ENCODE measurements at places on chromosomes 5 and 9. TPM values are rescaled to one million over a fixed set of nuclear protein-coding genes. Genes with fewer than 3 reads are reported as not detected.
A peak's percentile ranks its signal among the peaks of the same experiment; 100 is the strongest.

- H3K27me3 ChIP-seq: no peaks in the 10 kb centered on the region
- H3K27ac ChIP-seq: no peak overlapping the region
- no peak for DNase-seq
- H3K4me1 ChIP-seq: no peaks in the 10 kb centered on the region
- no peak overlapping the region for H3K4me3 ChIP-seq
These were observed 17.5 kb downstream of the SPRY4 start for GRCh38 chr5:142307146-142307890.

GRCh38 chr5:88540471-88541115, 271.9 kb upstream of the TMEM161B start:
- H3K36me3 ChIP-seq: no peaks in the 10 kb centered on the region
- H3K4me3 ChIP-seq: no peak overlapping the region
- no peak overlapping the region for H3K27ac ChIP-seq
- DNase-seq: no peak
- H3K4me1 ChIP-seq: no peaks in the 10 kb centered on the region

The PLK2 gene
- 41.1 TPM for total RNA-seq

DNA sequence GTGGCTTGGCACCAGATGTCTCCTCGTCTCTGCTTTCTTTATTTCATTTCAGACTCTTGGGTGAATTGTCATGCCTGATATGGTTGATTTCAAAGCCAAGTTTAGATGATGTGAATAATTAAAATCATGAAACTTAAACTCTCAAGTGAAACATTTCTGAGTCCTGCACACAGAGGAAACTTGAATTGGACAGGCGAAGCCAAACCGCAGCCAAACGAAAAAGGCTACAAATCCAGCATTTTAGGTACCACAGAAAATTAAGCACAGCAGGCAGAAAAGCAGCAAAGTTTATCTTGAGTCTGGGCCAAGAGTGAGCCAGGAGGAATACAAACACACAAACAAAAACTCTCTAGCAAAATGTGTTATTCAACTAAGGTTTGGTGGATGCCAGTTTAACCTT, 659.8 kb upstream of the KLF4 start:
- H3K27ac ChIP-seq: no peak overlapping the region
- DNase-seq: no peak
- no peaks in the 10 kb centered on the region for H3K27me3 ChIP-seq
- no peaks in the 10 kb centered on the region for H3K36me3 ChIP-seq

DNA sequence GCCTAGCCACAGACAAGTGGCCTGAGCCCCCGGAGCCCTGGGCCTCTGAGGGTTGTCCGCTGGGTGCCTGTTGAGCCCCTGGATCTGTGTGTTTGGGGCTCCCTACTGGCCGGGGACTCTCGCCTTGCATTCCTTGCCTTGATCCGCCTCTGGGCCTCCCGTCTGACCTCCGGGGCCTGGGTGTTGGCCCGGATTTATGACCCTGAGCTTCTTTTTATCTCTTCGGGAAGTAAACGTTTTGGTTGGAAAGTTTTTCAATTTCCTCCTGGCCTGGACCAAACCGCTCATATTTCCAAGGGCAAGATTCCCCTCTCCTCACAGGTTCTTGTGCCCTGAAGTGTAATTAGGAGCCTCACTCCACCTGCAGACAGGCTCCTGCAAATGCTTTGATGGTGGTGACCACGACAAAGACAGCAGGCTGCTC, 69.3 kb upstream of the EGFLAM start:
- peaks cover 13% of the 10 kb centered on the region for H3K27me3 ChIP-seq
- H3K4me1 ChIP-seq: no peaks in the 10 kb centered on the region
- no peak for DNase-seq
- no peak overlapping the region for H3K27ac ChIP-seq

- H3K27ac ChIP-seq: no peak overlapping the region
- no peaks in the 10 kb centered on the region for H3K4me1 ChIP-seq
- DNase-seq: no peak
- no peak overlapping the region for H3K4me3 ChIP-seq
These were observed 261.9 kb upstream of the CDH10 start for GRCh38 chr5:24906689-24907088.

The MYOZ3 gene
- 1.7 TPM for total RNA-seq

DNA sequence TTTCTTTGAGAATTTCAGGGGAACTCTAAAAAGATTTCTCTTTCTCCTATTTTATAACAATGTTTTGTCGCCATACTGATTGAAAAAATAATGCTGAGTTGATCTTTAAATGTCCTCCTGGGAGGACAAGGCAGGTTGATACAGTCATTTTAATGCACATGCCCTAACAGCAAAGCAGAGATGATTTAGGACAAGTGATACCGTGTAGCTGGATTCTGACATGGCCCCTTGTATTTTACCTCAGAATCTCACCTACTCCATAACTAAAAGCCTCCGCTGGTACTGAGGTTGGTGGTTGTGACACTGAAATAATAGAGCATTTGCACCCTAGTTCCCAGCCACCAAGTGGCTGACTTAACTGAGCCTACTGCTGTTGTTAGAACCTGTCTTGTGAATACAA, 811 bp upstream of the LRRTM2 start:
- no peak for DNase-seq
- H3K4me1 ChIP-seq: peaks cover 34% of the 10 kb centered on the region
- no peak overlapping the region for H3K4me3 ChIP-seq
- H3K27me3 ChIP-seq: no peaks in the 10 kb centered on the region

The SMAD5 gene
- total RNA-seq: 52.7 TPM

GRCh38 chr9:14424983-14425382, 111.0 kb upstream of the NFIB start:
- DNase-seq: no peak
- no peak overlapping the region for H3K27ac ChIP-seq
- H3K27me3 ChIP-seq: no peaks in the 10 kb centered on the region

The IL31RA gene
- 0.14 TPM for total RNA-seq

DNA sequence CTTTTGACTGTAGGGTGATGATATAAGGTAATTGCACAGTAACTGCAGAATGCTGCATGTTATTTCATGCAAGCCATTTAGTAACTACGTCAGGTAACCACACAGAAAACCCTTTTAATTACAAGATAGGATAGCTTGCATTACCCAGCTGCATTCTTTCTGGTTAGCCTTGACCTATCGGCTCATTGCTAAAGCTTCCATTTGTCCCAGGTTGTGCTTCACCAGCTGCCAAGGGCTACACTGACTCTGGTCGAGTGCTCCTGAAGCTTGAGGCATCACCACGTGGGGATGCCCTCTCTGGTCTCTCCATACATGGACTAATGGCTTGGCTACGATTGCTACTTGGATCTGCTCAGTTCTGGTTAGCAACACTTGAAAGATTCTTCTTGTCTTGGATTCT, 81.1 kb upstream of the SLC12A2 start:
- no peak for DNase-seq
- H3K27ac ChIP-seq: no peak overlapping the region
- no peaks in the 10 kb centered on the region for H3K27me3 ChIP-seq

The GFI1B gene
- 0.52 TPM for total RNA-seq

DNA sequence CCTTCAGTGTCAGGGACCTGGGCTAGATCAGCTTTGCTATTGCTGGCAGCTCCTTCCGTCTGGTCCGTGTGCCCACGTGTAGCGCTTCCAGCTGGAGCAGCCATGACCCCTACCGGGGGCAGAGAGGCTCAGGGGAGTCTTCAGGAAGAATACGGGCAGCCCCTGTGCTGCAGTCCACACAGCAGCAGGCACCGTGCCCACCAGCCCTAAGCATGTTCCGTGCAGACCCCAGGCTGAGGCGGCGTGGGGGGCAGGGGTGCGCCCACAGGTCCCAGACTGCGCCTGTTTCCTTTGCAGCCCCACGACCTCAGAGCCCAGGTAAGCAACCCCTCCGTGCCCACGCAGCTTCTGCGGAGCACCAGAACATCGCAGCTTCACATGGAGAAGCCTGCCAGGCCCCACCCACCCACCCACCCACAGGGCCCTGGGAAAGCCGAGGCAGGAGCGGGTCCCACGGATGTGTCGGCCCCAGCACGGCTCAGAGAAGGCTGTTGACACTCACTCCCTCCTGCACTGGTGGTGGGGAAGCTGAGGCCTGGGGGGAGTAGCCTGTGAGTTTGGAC, 83.1 kb downstream of the KCNT1 start:
- DNase-seq: no peak
- H3K27me3 ChIP-seq: no peaks in the 10 kb centered on the region
- no peak overlapping the region for H3K4me3 ChIP-seq
- no peaks in the 10 kb centered on the region for H3K4me1 ChIP-seq
- H3K27ac ChIP-seq: no peak overlapping the region

DNA sequence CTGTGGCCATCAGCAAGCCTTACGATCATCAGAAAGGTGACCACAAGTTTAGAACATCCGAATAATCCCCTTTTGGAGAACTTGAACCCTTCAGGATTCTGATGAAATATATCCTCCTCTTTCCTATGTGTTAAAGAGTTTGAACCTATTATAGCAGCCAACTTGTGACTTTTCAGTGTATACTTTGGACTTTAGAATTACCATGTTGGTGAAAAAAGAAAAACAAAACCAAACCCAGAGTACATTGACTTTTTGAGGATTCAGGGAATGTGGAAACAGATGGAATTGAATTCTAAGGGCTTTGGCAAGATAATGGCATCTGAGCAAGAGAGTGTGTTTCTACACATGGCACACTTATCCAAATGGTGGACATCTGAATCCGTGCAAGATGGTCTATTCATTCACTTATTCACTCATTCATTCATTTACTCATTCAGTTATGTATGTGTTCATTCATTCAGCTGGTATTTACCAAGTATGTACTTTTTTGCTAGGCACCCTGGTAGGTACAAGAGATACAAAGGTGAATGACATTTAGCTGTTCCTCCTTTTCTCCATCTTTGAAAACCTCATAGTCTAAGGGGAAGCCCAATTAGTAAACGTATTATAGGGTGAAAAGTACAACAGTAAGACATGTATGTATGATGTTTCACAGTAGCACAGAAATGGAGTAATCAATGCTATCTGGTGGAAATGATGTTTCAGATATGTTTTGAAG, 91.8 kb downstream of the PRDM6 start:
- H3K27ac ChIP-seq: no peak overlapping the region
- DNase-seq: no peak
- no peak overlapping the region for H3K4me3 ChIP-seq
- no peaks in the 10 kb centered on the region for H3K27me3 ChIP-seq

GRCh38 chr5:43772764-43773477, 169.9 kb downstream of the NNT start:
- no peaks in the 10 kb centered on the region for H3K27me3 ChIP-seq
- no peak for DNase-seq
- no peak overlapping the region for H3K4me3 ChIP-seq
- no peak overlapping the region for H3K27ac ChIP-seq

- no peaks in the 10 kb centered on the region for H3K4me1 ChIP-seq
- H3K4me3 ChIP-seq: no peak overlapping the region
- no peaks in the 10 kb centered on the region for H3K36me3 ChIP-seq
- DNase-seq: no peak
- H3K27ac ChIP-seq: no peak overlapping the region
These were observed 25.5 kb downstream of the INSYN2B start for GRCh38 chr5:169954786-169955185.

- H3K4me3 ChIP-seq: no peak overlapping the region
- H3K36me3 ChIP-seq: no peaks in the 10 kb centered on the region
- no peak for DNase-seq
- H3K27me3 ChIP-seq: no peaks in the 10 kb centered on the region
- peaks cover 24% of the 10 kb centered on the region for H3K4me1 ChIP-seq
These were observed 14.3 kb downstream of the OTULINL start for GRCh38 chr5:14595891-14596290.

The CCDC192 gene
- not detected for total RNA-seq

DNA sequence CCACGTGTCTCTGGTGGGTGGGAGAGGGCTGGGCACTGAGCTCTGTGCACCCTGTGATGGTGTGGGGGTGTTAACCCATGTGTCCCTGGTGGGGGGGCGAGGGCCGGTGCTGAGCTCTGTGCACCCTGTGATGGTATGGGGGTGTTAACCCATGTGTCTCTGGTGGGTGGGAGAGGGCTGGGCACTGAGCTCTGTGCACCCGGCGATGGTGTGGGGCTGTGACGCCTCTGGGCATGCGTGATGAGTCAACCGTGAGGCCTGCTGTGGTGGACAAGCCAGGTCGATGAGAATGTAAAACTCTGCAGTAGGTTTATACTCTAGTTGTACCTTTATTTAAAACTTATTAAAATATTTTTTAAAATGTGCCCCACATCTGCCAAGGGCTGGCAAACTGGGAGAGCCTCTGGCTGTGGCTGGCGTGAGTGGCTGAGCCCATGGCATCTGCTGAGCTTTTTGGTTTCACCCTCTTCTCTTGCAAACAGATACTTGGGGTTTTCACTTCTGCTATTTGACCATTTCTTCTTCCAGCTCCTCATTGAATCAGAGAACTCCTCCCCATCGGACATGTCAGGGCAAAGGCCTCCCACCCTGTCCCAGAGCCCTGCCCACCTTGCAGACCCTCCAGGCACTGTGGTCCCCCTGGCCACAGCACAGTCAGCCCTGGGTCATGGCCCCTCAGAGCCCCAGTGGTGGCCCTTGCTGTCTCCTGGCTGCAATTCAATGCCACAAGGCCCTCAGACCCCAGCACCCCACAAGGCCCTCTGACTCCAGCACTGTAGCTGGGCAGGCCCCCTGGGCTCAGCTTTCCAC, 18.5 kb upstream of the EXOC3 start:
- peak overlapping the region; percentile 30 for H3K27ac ChIP-seq
- no peak overlapping the region for H3K4me3 ChIP-seq
- H3K4me1 ChIP-seq: no peaks in the 10 kb centered on the region
- no peaks in the 10 kb centered on the region for H3K36me3 ChIP-seq
- H3K27me3 ChIP-seq: no peaks in the 10 kb centered on the region

The ARL14EPL gene
- total RNA-seq: not detected

DNA sequence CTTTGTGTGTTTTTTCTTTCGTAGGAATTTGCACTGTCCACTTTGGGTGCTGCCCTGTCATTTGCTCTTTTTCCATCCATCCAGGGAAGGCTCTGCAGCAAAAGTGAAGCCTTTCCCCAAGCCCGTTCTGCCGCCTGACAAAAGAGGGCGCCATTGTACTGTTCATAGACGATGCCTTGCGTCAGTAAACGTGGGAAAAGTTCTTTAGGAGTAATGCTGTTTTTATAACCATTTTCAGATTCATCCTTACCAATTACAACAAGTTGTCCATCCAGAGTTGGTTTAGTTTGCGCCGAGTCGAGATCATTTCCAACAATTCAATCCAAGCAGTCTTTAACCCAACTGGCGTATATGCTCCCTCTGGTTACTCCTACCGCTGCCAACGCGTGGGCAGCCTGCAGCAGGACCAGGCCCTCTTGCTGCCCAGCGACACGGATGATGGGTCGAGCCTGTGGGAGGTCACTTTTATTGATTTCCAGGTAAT, 34.3 kb upstream of the RPS23 start:
- H3K4me1 ChIP-seq: peaks cover 12% of the 10 kb centered on the region
- DNase-seq: no peak
- no peaks in the 10 kb centered on the region for H3K36me3 ChIP-seq
- H3K27me3 ChIP-seq: no peaks in the 10 kb centered on the region
- no peak overlapping the region for H3K4me3 ChIP-seq

Measured in upper lobe of right lung (tissue), 1 donor.